Non-pigmented ciliary epithelial cell (primary cell): ENCODE measurements at places on chromosomes 1 and 21.

GRCh38 chr1:6873298-6874015 is 88.2 kb downstream of the CAMTA1 start:
- no peak for DNase-seq

DNA sequence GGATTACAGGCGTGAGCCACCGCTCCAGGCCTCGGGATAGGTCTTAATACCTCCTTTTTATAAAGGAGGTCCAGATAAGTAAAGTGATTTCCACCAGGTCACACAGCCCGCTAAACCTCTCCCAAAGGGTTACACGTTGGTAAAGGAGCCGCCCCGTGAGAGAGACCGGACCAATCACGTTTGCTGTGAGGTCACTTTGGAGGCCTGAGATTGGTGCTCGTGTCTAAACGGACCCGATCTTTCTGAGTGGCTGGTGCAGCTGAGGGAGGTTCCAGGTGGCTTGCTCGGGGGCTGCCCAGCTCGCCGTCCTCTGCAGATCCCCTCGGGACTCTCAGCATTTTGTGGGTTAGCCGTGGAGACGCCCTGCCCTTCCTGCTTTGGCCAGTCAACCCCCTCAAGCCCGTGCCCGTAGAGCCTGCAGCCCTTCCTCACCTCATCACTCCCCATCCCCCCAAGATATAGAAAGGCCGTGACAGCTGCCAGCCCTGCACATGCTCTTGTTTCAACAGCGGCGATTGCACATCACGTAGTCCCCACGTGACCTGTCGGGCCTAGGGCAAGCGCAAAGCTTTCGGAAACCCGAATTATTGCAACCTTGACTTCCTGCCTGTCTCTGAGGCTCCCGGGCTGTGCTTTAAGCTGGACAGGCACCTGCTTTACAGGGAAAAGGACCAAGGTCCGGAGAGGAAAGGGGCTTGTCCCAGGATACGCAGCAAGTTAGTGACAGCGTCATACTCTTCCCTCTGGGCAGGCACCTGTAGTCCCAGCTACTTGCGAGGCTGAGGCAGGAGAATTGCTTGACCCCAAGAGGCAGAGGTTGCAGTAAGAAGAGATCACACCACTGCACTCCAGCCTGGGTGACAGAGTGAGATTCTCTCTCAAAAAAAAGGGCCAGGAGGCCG is 5.0 kb upstream of the COA7 start:
- DNase-seq: peak; percentile 67

DNA sequence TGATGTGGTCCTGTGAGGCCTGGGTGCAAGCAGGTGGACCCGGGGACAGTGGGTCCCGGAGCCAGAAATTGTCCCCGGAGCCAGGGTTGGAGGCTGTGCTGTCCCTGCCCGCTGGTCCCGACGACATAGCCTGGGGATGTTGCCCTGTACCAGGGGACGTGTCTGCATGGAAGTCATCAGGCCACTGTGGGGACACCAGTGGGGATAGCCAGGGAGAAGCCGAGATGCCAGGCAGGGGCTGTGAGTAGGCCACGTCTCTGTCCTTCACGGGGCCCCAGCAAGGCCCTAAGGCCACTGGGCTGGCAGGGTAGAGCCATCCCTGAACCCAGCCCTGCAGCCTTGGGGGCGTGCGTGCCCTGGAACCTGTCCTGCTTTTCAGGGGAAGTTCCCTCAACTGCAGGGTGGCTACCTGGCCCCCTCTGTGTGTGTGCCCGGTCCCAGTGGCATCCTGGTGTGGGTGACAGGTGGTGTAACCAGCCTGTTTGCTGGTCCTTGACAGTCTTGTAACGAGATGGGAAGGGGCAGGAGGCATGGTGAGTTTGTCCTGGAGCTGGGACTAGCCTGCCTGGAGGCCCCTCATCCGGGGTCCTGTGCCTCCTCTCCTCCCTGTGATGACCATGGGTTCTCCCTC is 73.2 kb downstream of the OBSCN start:
- no peak for DNase-seq

DNA sequence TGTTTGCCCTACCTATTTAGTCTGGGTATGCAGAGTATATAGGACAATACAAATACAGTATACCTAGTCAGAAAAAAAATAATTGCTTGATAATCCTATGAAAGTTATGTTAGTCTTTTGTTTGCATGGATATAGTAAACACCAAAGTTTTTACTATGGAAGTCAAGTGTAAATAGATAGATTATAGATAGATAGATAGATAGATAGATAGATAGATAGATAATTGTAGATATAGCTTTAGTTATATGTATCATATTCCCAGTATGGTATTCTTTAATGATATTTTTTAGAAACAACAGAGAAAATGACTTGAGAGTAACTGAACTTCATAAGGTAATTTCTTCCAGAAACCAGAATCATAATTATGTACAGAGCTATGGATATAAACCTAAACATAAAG is 158.2 kb downstream of the NCAM2 start:
- no peak for DNase-seq

DNA sequence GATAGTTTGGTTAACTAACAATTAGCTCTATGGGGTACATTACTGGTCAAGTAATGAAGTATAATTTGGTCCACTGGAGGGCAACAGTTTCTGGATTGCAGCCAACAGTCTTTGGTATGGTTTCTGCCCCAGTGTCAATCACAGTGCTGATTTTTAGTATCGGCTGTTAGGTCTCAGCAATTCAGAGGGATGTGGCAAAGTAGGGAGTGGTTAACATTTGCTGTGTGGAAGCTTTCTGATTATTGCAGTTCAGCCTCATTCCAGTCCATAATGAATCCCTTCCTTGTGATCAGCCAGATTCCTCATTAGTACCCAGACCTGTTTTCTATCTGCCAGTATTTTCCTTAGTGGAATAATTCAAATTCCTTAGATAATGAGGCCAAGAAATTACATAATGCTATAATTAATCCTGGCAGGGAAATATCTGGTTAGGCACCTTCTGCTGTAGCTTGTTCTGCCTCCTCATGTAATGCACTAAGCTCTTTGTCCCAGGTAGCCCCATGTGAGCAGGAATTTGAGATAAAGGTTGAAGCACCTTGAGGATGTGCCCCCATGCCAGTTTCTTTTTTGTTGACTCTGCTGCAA is 14.0 kb downstream of the F3 start:
- DNase-seq: no peak

GRCh38 chr1:71086331-71086730 is 5.5 kb upstream of the ZRANB2 start:
- DNase-seq: peak; percentile 57

- no peak for DNase-seq
These were observed 385.4 kb upstream of the VAMP3 start for GRCh38 chr1:7385471-7386225.

GRCh38 chr1:245277276-245277675 is 122.5 kb downstream of the KIF26B start:
- DNase-seq: no peak

- no peak for DNase-seq
These were observed 43.8 kb downstream of the HHAT start for GRCh38 chr1:210372491-210372890.

GRCh38 chr1:82485591-82486369 is 685.0 kb downstream of the ADGRL2 start:
- no peak for DNase-seq

GRCh38 chr1:234782791-234783190 is 172.8 kb upstream of the IRF2BP2 start:
- DNase-seq: no peak
